ENCODE measurements at places on chromosomes 2 and 18.

- peak within 1 kb of the TSS; percentile 95 for H3K4me3 ChIP-seq
- H3K4me1 ChIP-seq = peaks cover 36% of the 10 kb centered on the region
- no peaks in the 10 kb centered on the region for H3K27me3 ChIP-seq
- H3K27ac ChIP-seq = peak within 1 kb of the TSS; percentile 94
Measured at GRCh38 chr2:222424276-222424728, at the start of gene SGPP2. Gene SGPP2, plus strand, starts transcription at chr2:222424543. Its CDS starts 60 bp downstream, at chr2:222424603.

GRCh38 chr2:67130531-67131256 lies 266.4 kb upstream of the ETAA1 start:
- H3K4me3 ChIP-seq = no peak overlapping the region
- no peak overlapping the region for H3K27ac ChIP-seq
- no peaks in the 10 kb centered on the region for H3K4me1 ChIP-seq
- no peak for DNase-seq
- no peaks in the 10 kb centered on the region for H3K36me3 ChIP-seq

GRCh38 chr18:12963069-12963468 lies 15.3 kb downstream of the SEH1L start:
- peaks cover 26% of the 10 kb centered on the region for H3K36me3 ChIP-seq
- H3K27me3 ChIP-seq = no peaks in the 10 kb centered on the region
- peaks cover 4% of the 10 kb centered on the region for H3K4me1 ChIP-seq
- no peak overlapping the region for H3K4me3 ChIP-seq

- no peak overlapping the region for H3K4me3 ChIP-seq
- H3K27ac ChIP-seq = no peak overlapping the region
- DNase-seq = no peak
- no peaks in the 10 kb centered on the region for H3K27me3 ChIP-seq
- H3K4me1 ChIP-seq = no peaks in the 10 kb centered on the region
Measured at GRCh38 chr2:135349941-135350340, 181.1 kb downstream of the ZRANB3 start.

Data from memory B cell (primary cell).